ENCODE measurements at places on chromosomes 6 and 20. TPM values are rescaled to one million over a fixed set of nuclear protein-coding genes. Genes with fewer than 3 reads are reported as not detected.

GRCh38 chr6:49739423-49739822 is 4.8 kb downstream of the CRISP3 start:
- no peak overlapping the region for H3K27ac ChIP-seq
- no peaks in the 10 kb centered on the region for H3K36me3 ChIP-seq
- H3K27me3 ChIP-seq, result no peaks in the 10 kb centered on the region
- H3K4me1 ChIP-seq, result no peaks in the 10 kb centered on the region

DNA sequence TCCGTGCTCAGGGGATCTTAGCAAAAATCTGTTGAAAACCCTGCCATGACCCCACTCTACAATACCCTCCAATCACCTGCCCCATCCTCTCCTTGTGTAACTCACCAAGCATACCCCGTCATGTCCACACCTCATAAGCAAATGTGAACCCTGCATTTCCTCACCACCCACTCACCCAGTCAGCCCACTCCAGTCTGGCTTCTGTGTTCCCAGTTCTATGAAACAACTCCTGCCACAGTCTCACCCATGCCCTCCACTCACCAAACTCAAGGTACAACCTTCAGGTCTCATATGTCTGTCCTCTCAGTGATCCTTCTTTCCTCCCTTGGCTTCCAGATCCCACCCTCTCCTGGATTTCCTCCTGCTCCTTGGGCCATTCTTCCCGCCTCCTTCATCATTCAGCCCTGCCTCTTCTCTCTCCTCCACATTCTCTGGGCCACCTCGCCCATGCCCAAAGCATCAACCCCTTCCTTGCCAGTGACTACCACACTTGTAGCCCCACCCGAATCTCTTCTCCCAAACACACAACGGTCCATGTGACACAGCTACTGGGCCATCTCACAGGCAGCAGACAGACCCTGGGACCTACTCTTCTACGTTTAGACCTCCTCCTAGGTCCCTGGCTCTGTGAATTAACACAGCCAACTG is 8.8 kb downstream of the DDRGK1 start:
- DNase-seq, result no peak
- H3K4me1 ChIP-seq, result no peaks in the 10 kb centered on the region
- H3K27me3 ChIP-seq, result no peaks in the 10 kb centered on the region
- H3K36me3 ChIP-seq, result no peaks in the 10 kb centered on the region
- no peak overlapping the region for H3K27ac ChIP-seq
- H3K4me3 ChIP-seq, result no peak overlapping the region

DNA sequence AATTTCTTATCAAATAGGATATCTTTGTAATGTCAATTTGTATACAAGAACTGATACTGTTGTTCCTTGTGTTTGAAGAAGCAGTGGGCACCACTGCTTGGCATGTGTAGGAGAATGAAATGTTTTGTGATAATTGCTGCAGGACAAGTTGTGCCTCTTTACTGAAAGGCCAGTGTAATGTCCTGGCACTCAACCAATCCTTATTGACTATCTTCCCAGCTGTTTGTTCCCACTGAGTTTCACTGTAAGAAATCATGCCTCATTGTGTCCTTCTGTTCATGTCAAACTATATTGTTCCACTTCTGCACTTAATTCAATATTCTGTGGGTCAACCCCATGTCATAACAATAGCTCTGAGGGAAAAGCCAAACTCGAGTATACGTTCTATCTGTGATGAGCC is 136.1 kb upstream of the FAM83B start:
- H3K27ac ChIP-seq, result no peak overlapping the region
- no peaks in the 10 kb centered on the region for H3K27me3 ChIP-seq

DNA sequence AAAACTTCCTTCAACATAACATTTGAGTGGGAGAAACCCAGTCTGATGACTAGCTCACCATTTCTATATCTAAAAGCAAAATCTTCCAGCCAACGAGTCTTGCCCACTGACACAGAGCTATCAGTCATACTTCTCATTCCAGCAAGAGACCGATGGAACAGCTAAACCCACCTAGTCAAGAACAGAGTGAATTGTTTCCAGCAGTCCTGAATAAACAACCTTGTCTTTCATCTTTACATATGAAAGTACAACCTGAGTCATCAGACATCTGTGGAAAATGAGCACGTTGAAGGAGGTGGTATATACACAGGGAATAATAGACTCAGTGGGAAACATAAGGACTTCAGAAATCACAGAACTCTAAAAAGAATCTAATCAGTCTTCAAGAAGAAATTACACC is 23.8 kb downstream of the NRSN1 start:
- H3K36me3 ChIP-seq, result no peaks in the 10 kb centered on the region
- H3K27me3 ChIP-seq, result no peaks in the 10 kb centered on the region
- no peak overlapping the region for H3K27ac ChIP-seq
- no peak for DNase-seq
- H3K4me3 ChIP-seq, result no peak overlapping the region

GRCh38 chr20:37504404-37505096 is 16.5 kb upstream of the NNAT start:
- H3K27ac ChIP-seq, result no peak overlapping the region
- H3K4me3 ChIP-seq, result no peak overlapping the region
- H3K27me3 ChIP-seq, result no peaks in the 10 kb centered on the region
- DNase-seq, result no peak
- no peaks in the 10 kb centered on the region for H3K36me3 ChIP-seq
- H3K4me1 ChIP-seq, result no peaks in the 10 kb centered on the region

GRCh38 chr20:25097498-25097897 is 15.6 kb upstream of the VSX1 start:
- H3K4me3 ChIP-seq, result no peak overlapping the region
- no peak for DNase-seq
- no peak overlapping the region for H3K27ac ChIP-seq
- no peaks in the 10 kb centered on the region for H3K27me3 ChIP-seq
- no peaks in the 10 kb centered on the region for H3K4me1 ChIP-seq

GRCh38 chr20:63415647-63416391 is 54.7 kb upstream of the CHRNA4 start:
- DNase-seq, result peak; percentile 62
- no peaks in the 10 kb centered on the region for H3K36me3 ChIP-seq
- no peak overlapping the region for H3K27ac ChIP-seq
- no peaks in the 10 kb centered on the region for H3K4me1 ChIP-seq
- no peaks in the 10 kb centered on the region for H3K27me3 ChIP-seq

The SCGN gene
- 1.9 TPM for polyA plus RNA-seq

The NDUFAF5 gene
- 26.7 TPM for polyA plus RNA-seq

DNA sequence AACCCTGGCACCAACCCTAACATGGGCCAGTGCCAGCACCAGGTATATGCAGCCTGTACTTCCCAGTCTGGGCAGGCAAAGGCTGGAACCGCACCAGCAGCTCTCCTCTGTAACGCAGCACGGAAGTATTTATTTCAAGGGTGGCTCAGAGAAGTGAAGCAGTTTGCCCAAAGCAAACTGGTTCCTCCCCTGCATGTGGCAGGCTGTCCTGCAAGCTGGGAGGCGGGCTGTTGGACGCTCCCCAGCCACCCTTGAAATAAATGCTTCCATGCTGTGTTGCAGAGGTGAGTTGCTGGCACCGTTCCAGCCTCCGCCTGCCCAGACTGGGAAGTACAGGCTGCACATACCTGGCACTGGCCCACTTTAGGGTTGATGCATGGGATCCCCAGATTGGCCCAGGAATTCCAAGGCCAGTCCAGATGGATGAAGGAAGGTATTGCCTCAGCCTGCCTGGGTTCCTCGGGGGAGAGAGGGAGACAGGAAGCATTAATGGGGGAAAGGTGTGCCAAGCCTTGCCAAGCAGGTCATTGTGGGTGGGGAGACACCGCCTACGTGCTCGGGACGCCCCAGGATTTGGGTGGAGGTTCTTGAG is 49.8 kb downstream of the PPARD start:
- H3K36me3 ChIP-seq, result no peaks in the 10 kb centered on the region
- DNase-seq, result peak; percentile 80
- no peak overlapping the region for H3K4me3 ChIP-seq
- no peaks in the 10 kb centered on the region for H3K27me3 ChIP-seq

The PRKN gene
- polyA plus RNA-seq, result 2.6 TPM

GRCh38 chr6:148082696-148083095 is 259.9 kb upstream of the SASH1 start:
- DNase-seq, result no peak
- H3K27ac ChIP-seq, result no peak overlapping the region
- H3K27me3 ChIP-seq, result no peaks in the 10 kb centered on the region
- H3K36me3 ChIP-seq, result no peaks in the 10 kb centered on the region
- H3K4me3 ChIP-seq, result no peak overlapping the region

Measured in left lung (tissue), 14 donors.